ENCODE measurements at places on chromosomes 7 and 10. TPM values are rescaled to one million over a fixed set of nuclear protein-coding genes. Genes with fewer than 3 reads are reported as not detected.

GRCh38 chr7:106285855-106286492 lies 1.2 kb upstream of the NAMPT start:
- DNase-seq, result no peak
- H3K27me3 ChIP-seq, result no peaks in the 10 kb centered on the region
- H3K4me3 ChIP-seq, result peak overlapping the region; percentile 71
- H3K36me3 ChIP-seq, result no peaks in the 10 kb centered on the region
- H3K4me1 ChIP-seq, result peaks cover 36% of the 10 kb centered on the region

DNA sequence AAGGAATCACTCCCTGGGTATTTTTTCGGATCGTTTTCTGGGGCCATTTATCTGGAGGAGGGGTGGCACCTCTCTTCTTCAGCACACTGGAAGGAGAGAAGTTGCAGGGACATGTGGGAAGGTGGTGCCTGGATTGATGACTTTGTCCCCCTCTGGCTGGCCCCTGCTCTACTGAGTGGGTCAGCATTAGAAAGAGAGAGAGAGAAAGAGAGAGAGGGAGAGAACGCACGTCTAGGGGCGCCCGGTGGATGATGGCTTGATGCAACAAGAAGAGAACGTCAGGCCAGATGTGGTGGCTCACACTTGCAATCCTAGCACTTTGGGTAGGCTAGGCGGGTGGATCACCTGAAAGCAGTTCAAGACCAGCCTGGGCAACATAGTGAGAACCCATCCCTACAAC lies 5.5 kb upstream of the MUC12 start:
- H3K27me3 ChIP-seq, result no peaks in the 10 kb centered on the region
- H3K4me3 ChIP-seq, result no peak overlapping the region
- H3K36me3 ChIP-seq, result no peaks in the 10 kb centered on the region
- DNase-seq, result no peak

GRCh38 chr7:13117103-13117502 lies 429.7 kb downstream of the ARL4A start:
- no peaks in the 10 kb centered on the region for H3K36me3 ChIP-seq
- no peak overlapping the region for H3K4me3 ChIP-seq
- H3K4me1 ChIP-seq, result no peaks in the 10 kb centered on the region
- H3K27me3 ChIP-seq, result no peaks in the 10 kb centered on the region

DNA sequence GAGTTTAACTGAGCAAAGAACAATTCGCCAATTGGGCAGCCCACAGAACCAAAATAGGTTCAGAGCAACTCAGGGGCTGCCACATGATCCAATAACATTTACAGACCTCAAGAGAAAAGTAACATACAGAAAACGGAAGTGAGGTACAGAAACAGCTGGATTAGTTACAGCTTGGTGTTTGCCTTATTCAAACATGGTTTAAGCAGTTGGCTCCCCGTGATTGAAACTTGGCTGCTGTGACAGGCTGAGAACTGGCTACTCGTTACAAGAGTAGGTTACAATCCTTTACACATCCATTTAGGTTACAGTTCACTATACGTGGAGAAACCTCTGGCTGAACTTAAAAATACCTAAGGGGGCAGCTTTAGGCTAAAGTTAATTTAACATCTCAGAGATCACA lies 673.1 kb upstream of the PHF14 start:
- DNase-seq, result no peak
- H3K27me3 ChIP-seq, result no peaks in the 10 kb centered on the region
- H3K4me3 ChIP-seq, result no peak overlapping the region
- no peak overlapping the region for H3K27ac ChIP-seq
- H3K4me1 ChIP-seq, result peaks cover 7% of the 10 kb centered on the region

GRCh38 chr7:113446791-113447190 lies 328.4 kb upstream of the SMIM30 start:
- no peak overlapping the region for H3K4me3 ChIP-seq
- H3K4me1 ChIP-seq, result no peaks in the 10 kb centered on the region
- H3K36me3 ChIP-seq, result no peaks in the 10 kb centered on the region
- H3K27me3 ChIP-seq, result no peaks in the 10 kb centered on the region
- no peak for DNase-seq

DNA sequence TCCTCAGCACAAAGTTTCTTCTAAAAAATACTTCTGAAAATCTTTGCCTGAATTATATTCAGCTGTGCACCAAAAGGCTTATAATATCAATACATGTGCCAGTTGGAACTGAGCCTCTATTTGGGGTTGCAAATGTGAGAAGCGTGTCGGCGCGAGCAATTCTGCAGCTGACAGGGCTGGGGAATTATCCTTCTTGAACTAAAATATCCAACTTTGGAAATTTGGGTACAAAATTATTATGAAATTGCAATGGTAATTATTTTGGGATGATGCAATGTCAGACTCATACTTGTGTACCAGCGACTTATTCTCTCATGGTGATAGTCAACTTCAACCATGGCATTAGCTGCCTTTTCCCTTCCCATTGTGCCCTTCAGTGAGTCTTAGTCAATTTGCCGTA lies 507.0 kb upstream of the KLF6 start:
- H3K27ac ChIP-seq, result no peak overlapping the region
- H3K4me3 ChIP-seq, result no peak overlapping the region
- no peaks in the 10 kb centered on the region for H3K36me3 ChIP-seq

- no peak overlapping the region for H3K27ac ChIP-seq
- no peak for DNase-seq
- H3K4me3 ChIP-seq, result no peak overlapping the region
- H3K27me3 ChIP-seq, result no peaks in the 10 kb centered on the region
- no peaks in the 10 kb centered on the region for H3K36me3 ChIP-seq
- no peaks in the 10 kb centered on the region for H3K4me1 ChIP-seq
Measured at GRCh38 chr10:1377740-1378397, 321.7 kb downstream of the WDR37 start.

The LGI1 gene
- total RNA-seq, result not detected

DNA sequence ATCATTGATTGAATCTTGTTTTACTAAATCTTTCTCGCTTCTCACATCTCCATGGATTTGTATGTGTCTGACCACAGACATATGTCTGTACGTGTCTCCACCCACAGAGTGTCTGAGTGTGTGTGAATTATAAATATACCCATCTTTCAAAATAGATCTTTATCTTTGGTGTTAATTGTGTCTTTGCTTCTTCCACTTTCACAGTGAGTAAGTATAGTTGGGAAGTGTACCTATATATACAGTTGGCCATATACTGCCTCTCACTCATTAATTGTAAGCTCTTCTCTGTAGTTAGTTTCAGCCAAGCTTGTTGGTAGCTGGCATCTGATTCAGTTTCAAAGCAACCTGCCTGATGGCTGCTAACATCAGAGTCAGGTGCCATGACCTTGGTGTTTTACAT lies 18.4 kb downstream of the EEPD1 start:
- H3K27me3 ChIP-seq, result no peaks in the 10 kb centered on the region
- H3K27ac ChIP-seq, result peak overlapping the region; percentile 56
- H3K4me1 ChIP-seq, result peaks cover 47% of the 10 kb centered on the region
- DNase-seq, result no peak
- H3K4me3 ChIP-seq, result no peak overlapping the region

- no peak overlapping the region for H3K27ac ChIP-seq
- DNase-seq, result peak; percentile 52
- H3K4me3 ChIP-seq, result no peak overlapping the region
- H3K36me3 ChIP-seq, result no peaks in the 10 kb centered on the region
Measured at GRCh38 chr10:129658376-129659072, 191.5 kb downstream of the MGMT start.

DNA sequence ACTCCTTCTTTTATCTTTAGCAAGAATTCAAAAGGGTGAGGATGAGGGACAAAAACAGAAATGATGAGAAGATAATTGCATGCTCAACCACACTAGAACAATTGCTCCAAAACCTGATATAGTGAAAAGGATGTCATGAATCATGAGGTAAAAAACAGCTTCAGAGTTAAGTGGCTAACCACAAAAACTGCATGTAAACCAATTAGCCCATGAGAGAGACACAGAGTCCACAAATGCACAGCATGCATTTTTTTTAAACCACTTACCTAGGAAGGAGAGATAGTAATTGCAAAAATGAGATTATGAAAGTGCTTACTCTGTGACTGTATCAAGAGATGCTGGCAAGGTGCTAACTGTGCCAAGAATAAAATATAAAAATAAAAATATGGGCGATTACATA lies 132.9 kb downstream of the MBL2 start:
- no peaks in the 10 kb centered on the region for H3K4me1 ChIP-seq
- no peaks in the 10 kb centered on the region for H3K36me3 ChIP-seq
- no peak overlapping the region for H3K4me3 ChIP-seq
- H3K27me3 ChIP-seq, result no peaks in the 10 kb centered on the region

DNA sequence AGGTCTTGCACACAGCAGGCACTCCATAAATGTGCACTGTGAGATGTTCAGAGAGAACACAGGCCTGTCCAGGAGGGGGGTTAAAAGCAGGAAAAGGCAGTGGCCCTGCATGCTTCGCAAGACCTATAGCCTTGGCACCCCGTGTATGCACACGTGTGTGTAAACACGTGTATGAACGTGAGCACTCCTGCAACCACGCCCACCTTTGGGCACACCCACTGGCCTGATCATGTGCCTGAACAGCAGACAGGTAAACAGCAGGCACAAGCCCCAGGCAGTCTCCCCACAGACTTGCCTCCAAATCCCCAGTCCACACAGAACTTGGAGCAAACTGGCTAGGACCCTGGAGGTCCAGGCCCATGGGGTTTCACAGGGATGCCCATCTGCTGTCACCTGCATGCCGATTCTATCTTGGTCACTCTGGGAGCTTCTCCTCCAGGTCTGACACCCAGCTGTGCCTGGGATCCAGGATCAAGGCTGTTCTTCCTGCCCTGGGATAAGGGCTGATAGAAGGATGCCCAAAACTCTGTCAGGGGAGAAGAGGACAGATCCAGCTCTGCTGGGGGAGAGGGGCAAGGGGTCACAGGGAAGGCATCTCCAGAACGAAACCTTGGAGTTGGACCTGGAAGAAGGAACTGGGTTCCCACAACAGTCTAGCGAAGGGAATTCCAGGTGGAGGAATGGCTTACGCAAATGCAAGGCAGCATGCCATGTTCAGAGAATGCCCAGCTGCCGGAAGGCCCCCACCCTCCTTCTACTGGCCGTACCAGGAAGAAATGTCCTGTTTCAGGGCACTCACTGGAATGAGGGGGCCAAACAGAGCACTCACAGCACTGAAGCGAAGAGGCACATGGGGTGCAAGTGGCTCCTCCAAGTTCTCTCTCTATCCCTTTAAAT lies 14.3 kb upstream of the ZMIZ1 start:
- no peaks in the 10 kb centered on the region for H3K27me3 ChIP-seq
- no peak overlapping the region for H3K4me3 ChIP-seq
- H3K36me3 ChIP-seq, result no peaks in the 10 kb centered on the region

- no peak overlapping the region for H3K27ac ChIP-seq
- peaks cover 17% of the 10 kb centered on the region for H3K4me1 ChIP-seq
- no peak overlapping the region for H3K4me3 ChIP-seq
- H3K36me3 ChIP-seq, result no peaks in the 10 kb centered on the region
- no peaks in the 10 kb centered on the region for H3K27me3 ChIP-seq
- no peak for DNase-seq
Measured at GRCh38 chr7:43838201-43838658, 31.1 kb downstream of the MRPS24 start.

The SRRM3 gene
- total RNA-seq, result not detected

DNA sequence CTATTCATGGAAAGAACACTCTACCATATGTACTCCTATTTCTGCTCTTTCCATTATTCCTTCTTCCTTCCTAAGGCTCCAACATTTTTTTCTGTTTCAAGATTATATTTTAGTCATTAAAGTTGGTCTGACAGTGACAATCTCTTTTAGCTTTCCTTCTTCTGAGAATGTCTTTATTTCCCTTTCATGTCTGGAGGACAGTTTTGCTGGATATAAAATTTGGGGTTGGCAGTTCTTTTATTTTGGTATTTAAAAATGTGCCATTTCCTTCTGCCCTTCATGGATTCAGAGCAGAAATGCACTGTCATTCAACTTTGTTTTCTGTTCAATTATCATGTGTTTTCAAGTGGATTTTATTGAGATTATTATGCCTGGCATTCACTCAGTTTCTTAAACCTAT lies 53.1 kb downstream of the VSTM4 start:
- no peak for DNase-seq
- H3K27ac ChIP-seq, result no peak overlapping the region
- no peaks in the 10 kb centered on the region for H3K27me3 ChIP-seq
- H3K36me3 ChIP-seq, result no peaks in the 10 kb centered on the region
- no peak overlapping the region for H3K4me3 ChIP-seq

The SDK1 gene
- total RNA-seq, result not detected

- peaks cover 11% of the 10 kb centered on the region for H3K4me1 ChIP-seq
- H3K27me3 ChIP-seq, result no peaks in the 10 kb centered on the region
- H3K27ac ChIP-seq, result no peak overlapping the region
- no peak for DNase-seq
Measured at GRCh38 chr10:103555712-103556111, 62.2 kb downstream of the NEURL1 start.

GRCh38 chr10:117762819-117763172 lies 220.2 kb downstream of the EMX2 start:
- H3K27ac ChIP-seq, result no peak overlapping the region
- H3K36me3 ChIP-seq, result no peaks in the 10 kb centered on the region
- H3K4me3 ChIP-seq, result no peak overlapping the region
- no peaks in the 10 kb centered on the region for H3K27me3 ChIP-seq
- H3K4me1 ChIP-seq, result peaks cover 3% of the 10 kb centered on the region

DNA sequence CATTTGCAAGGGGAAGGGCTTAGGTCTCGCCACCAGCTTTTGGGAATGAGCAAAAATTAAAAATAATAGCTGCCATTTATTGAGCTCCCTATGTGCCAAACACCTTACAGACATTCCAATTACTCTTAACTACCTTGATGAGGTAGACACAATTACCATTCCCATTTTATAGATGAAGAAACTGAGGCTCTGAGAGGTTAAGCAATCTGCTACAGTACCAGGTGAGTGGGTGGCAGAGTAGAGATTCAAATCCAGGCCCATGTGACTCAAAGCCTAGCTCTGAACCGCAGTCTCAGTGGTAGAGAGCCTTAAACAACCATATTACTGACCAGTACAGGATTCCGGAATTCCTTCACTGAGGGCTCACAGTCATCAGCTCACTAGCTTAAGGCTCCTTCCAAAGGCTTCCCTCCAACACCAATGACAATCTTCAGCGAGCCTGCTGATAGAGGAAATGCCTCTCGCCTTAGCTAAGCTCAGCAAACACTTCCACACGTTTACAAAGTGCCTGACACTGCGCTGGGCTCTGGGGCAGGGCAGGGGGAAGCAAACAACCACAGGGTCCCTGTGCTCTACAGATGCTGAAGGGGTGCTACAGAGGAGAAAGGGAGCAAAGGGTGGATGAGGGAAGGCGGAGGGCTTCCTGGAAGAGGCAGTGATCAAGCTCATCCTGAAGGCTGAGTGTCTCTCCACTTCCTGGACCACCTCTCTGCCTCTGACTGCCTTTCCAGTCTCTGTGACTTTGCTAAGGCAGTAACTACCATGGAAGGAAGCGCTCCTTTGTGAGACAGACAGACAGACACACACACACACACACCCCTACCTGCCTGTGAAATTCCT lies 7.4 kb downstream of the LRRC20 start:
- no peak overlapping the region for H3K4me3 ChIP-seq
- DNase-seq, result no peak
- peaks cover 4% of the 10 kb centered on the region for H3K4me1 ChIP-seq
- H3K27ac ChIP-seq, result no peak overlapping the region
- H3K27me3 ChIP-seq, result no peaks in the 10 kb centered on the region
- peaks cover 18% of the 10 kb centered on the region for H3K36me3 ChIP-seq

GRCh38 chr7:49770838-49771237 lies 2.6 kb upstream of the VWC2 start:
- H3K4me1 ChIP-seq, result no peaks in the 10 kb centered on the region

GRCh38 chr10:11724938-11725776 lies 17.0 kb upstream of the ECHDC3 start:
- no peaks in the 10 kb centered on the region for H3K36me3 ChIP-seq
- DNase-seq, result peak; percentile 91
- no peaks in the 10 kb centered on the region for H3K27me3 ChIP-seq
- no peak overlapping the region for H3K4me3 ChIP-seq

GRCh38 chr10:121687095-121687813 lies 89.0 kb upstream of the FGFR2 start:
- H3K36me3 ChIP-seq, result no peaks in the 10 kb centered on the region
- no peaks in the 10 kb centered on the region for H3K4me1 ChIP-seq
- no peak for DNase-seq
